ENCODE measurements at places on chromosomes 7 and 10.

GRCh38 chr7:53473371-53473770 is 437.9 kb downstream of the POM121L12 start:
- DNase-seq = no peak

DNA sequence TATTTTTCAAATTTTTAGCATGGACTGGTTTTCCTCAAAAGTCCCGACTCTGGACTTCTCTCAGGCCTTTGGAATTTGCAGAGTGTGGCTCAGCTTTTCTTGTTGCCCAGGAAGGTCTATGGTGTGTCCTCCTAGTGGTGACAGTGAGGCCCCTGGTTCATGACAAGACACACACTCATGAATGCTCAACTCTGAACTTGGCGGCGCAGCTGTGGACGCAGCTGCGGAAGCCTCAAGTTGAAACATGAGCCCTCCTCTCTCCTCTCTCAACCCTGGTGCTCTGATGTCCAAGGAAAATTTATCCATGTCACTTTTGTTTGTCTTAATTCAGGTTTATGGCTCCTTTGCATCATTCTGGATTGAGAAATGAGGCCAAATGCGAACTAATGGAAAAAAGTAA is 183.9 kb downstream of the HECW1 start:
- peak; percentile 35 for DNase-seq

- DNase-seq = no peak
Observed at GRCh38 chr7:75667938-75668337, 70.8 kb downstream of the HIP1 start.

- no peak for DNase-seq
Observed at GRCh38 chr10:31700181-31700611, 228.4 kb downstream of the ARHGAP12 start.
